Caki2 (cell line): ENCODE measurements at places on chromosomes 11 and 22. TPM values are rescaled to one million over a fixed set of nuclear protein-coding genes. Genes with fewer than 3 reads are reported as not detected.
A peak's percentile ranks its signal among the peaks of the same experiment; 100 is the strongest.

GRCh38 chr11:133163463-133164419 lies 368.6 kb downstream of the OPCML start:
- peak; percentile 25 for DNase-seq

GRCh38 chr11:123061403-123062157 lies at the start of gene HSPA8:
Gene HSPA8, minus strand, starts transcription at chr11:123062136. Its CDS starts 812 bp downstream, at chr11:123061324.
- DNase-seq: no peak

DNA sequence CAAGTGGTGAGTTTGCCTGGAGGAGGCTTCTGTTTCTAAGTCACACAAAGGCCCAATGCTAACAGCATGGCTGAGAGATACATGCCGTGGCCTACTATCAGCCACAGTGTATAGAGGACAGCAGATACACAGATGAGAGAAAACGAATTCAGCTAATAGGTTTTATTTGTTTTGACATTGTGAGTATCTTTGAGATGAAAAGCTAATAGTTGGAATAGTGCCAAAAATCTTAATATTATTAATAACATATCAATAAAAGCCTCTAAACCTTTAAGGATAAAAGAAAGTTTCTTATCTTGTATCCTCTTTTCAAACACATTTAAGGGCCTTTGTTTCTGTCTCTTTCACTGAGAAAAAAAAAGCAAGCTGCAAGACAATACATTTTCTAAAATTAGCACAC lies 30.5 kb upstream of the OLFML1 start:
- no peak for DNase-seq

GRCh38 chr22:50014053-50014501 lies 1.5 kb upstream of the IL17REL start:
- DNase-seq: no peak

- no peak for DNase-seq
Measured at GRCh38 chr11:115660030-115660805, 156.0 kb upstream of the CADM1 start.

The BEST1 gene
- total RNA-seq: not detected in 2 replicates

- DNase-seq: peak; percentile 6
Measured at GRCh38 chr11:125082611-125083311, 19.7 kb downstream of the SLC37A2 start.

- DNase-seq: no peak
Measured at GRCh38 chr11:36450110-36450572, 59.9 kb downstream of the TRAF6 start.

The GRAP2 gene
- not detected in 2 replicates for total RNA-seq

DNA sequence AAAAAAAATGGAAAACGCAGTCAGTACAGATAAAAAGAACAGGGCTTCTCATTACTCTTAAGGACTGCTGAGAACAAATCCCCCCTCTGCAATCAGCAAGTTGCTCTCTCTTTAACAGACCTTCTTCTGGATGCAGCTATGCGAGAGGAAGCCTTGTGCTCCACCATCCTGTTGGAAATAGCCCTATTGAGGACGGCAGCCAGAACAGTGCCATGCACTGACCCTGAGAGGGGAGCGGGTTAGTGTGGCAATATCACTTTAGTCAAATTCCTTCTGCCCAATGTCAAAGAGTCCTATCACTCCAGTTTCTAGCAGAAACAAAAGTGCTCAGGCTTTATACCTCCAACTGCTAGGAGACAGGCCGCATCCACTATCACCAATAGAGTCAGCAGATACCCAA lies 6.9 kb downstream of the RBM4B start:
- DNase-seq: no peak

- peak; percentile 37 for DNase-seq
Measured at GRCh38 chr11:12602421-12602820, 71.8 kb upstream of the TEAD1 start.

The TP53I11 gene
- 0.06 and 0.81 TPM in 2 replicates for total RNA-seq

- DNase-seq: no peak
Measured at GRCh38 chr11:35740061-35740799, 77.7 kb downstream of the TRIM44 start.

DNA sequence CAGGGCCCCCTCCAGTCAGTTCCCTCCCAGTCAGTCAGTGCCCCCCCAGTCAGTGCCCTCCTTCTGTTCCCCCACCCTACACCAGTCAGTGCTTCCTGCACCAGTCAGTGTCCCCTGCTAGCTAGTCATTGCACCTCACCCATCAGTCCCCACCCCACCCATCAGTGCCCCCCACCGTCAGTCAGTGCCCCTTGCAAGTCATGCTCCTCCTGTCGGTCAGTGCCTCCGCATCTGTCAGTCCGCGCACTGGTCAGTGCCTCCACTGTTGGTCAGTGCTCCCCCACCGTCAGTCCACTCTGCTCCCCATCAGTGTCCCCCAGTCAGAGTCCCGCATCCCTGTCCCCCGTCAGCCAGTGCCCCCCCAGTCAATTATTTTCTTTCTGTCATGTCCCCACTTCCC lies 3.3 kb downstream of the PPP6R2 start:
- no peak for DNase-seq

GRCh38 chr11:124663861-124664260 lies 9.7 kb downstream of the SIAE start:
- DNase-seq: no peak

DNA sequence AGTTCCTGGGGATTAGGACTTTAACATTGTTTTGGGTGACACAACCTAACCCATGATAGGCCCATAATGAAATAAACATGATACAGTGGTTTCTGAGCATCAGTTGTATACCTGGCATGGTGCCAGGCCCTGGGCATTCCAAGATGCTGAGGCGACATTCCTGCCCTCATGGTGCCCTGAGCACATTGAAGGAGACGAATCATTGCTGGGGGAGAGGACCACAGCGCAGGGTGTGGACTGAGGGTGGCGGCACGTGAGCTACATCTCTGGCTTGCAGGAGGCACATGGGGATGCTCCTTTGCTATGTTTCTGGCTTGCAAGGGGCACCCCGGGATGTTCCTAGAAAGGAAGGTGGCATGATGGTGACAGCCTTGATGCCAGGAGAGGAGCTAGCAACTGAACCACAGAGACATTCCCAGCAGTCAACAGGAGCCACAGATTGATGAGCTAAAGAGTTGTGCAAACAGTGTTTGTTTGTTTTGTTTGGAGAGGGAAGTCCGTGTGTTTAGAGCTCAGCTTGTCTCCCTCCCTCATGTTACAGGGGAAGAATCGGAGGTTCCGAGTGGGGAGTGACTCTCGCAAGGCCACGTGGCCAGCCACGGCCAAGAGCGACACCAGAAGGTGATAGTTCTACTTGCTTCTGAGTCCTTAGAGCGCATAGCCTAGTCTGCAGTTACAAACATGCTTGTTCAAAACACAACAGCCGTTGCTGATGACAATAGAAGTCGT lies 106.4 kb downstream of the MIAT start:
- peak; percentile 86 for DNase-seq

DNA sequence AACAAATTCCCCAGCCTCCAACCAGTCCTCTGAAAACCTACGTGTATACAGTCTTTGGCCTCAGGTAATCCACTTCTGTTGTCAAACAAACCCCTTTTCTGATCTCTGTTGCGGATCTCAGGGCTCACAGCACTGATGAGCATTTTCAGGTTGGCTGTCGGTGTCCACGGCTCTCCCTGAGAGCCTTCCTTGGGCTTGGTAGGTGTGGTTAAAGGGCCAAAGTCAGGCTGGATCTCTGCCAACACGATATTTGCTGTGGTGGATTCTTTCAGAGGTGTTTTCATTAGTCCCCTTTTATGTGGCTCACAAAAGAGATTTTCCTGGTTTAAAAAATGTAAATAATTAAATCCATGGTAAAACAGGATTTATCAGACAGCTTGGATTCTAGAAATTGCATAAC lies 2.9 kb downstream of the E2F8 start:
- DNase-seq: no peak

The CXCR5 gene
- total RNA-seq: not detected in 2 replicates

DNA sequence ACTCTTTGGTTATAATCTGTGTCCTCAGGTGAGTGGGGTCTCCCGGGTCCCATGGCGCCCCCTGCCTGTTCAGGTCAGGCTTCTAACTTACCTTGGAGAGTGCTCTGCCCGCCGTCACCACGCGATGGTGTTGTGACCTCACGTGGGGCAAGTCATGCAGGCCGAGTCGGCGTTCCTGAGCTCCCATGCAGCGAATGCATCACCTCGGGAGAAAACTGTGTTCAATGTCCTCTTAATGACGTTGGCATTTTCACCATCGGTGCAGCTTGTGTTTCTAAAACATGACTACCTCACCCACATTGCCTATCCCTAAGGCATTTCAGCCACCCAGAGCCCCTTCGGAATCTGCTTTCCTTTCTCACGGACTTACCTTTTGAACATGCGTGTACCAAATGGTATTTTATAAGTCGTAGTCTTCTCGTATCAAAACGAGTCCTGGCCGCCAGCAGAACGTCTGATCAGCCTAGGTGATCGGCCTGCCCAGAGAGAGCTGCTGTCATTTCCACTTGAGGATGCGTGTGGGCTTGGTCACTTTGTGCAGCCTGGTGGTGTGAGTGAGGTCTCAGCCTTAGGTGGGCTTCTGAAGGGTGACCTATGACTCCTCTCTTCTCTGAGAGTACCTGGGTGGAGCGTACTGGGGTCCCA lies 64.8 kb downstream of the TBC1D22A start:
- no peak for DNase-seq

The OR51I1 gene
- total RNA-seq: not detected in 2 replicates

DNA sequence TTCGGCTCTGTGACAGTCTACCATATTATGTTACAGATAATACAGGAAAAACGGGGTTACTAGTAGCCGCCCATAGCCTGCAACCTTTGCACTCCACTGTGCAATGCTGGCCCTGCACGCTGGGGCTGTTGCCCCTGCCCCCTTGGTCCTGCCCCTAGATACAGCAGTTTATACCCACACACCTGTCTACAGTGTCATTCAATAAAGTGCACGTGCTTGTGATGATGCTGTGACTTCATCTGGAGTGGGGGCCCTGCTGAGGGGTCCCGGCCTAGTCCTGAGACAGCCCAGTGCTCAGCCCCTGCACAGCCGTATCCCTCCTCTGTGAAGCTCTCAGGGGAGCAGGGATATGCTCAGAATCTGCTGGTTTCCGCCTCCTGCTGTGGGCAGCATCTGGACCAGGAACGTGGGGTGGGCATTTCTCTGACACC lies 1.2 kb downstream of the IFITM1 start:
- no peak for DNase-seq

The PATE2 gene
- total RNA-seq: not detected in 2 replicates

GRCh38 chr22:48376936-48377712 lies 1450.5 kb downstream of the BRD1 start:
- no peak for DNase-seq

The RAG2 gene
- total RNA-seq: not detected in 2 replicates

The LMNTD2 gene
- total RNA-seq: 6.7 and 18.4 TPM in 2 replicates

The MMP3 gene
- not detected in 2 replicates for total RNA-seq

- no peak for DNase-seq
Measured at GRCh38 chr11:46537121-46537520, 56.7 kb downstream of the AMBRA1 start.
